ENCODE measurements at places on chromosomes 5 and 9.

DNA sequence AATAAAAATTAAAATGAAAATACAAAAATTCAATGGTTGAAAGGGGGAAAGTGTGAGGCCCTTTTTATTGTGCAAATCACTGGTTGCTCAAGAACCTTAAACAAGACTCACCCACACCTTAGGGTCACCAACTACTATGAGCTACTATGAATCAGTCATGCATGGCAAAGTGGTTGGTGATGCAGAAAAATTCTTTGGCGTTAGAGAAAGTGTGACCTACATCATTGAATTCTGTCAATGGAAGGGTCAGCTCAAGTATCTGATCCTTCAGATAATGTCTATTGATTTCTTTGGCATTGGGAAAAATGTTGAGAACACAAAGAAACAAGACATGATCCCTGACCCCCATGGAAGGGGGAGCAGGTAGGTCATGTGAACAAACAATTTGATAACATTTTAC, 149.7 kb upstream of the ADCY2 start:
- H3K36me3 ChIP-seq, result no peaks in the 10 kb centered on the region
- H3K4me3 ChIP-seq, result no peak overlapping the region
- H3K27me3 ChIP-seq, result no peaks in the 10 kb centered on the region
- no peak overlapping the region for H3K27ac ChIP-seq

GRCh38 chr5:95786821-95787418, 35.6 kb downstream of the GLRX start:
- H3K36me3 ChIP-seq, result no peaks in the 10 kb centered on the region
- no peak overlapping the region for H3K27ac ChIP-seq
- H3K27me3 ChIP-seq, result no peaks in the 10 kb centered on the region
- no peak overlapping the region for H3K4me3 ChIP-seq
- DNase-seq, result no peak
- H3K4me1 ChIP-seq, result peaks cover 5% of the 10 kb centered on the region

DNA sequence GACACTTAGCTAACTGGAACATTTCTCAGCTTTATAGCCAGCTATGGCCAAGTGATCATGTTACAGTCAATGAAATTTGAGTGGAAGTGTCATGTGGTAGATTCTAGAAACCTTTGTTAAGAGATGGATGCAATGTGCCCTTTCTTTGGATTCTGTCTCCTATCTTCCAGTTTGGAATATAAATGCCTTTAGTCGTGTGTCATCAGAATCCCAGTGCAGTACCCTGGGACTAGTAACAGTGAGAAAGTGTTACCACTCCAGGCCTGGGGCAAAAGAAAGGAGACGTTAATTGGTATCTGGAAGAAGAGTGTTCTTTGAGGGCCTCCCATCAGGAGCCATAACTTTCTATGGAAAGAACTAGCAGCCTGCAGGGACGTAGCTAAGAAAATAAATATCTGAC, 149.6 kb downstream of the SNX18 start:
- no peak overlapping the region for H3K4me3 ChIP-seq
- DNase-seq, result no peak

DNA sequence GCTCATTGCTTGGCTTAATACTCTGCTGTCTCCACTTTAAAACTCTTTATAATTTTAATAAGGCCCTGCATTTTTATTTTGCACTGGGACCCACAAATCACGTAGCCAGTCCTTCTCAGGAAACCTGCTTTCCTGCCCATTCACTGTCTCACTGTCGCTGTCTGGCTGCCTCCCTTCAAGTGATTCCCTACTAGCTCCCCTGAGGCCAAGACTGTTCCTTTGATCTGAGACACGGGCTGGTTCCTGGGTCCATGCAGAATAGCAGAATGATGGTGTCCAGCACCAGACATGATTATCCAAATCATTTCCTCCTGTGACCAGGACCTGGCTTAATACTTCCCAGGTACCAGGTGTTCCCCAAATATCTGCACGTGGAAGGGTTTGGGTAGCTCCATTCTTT, 597.1 kb upstream of the KLF4 start:
- no peaks in the 10 kb centered on the region for H3K36me3 ChIP-seq
- no peak overlapping the region for H3K4me3 ChIP-seq
- H3K27me3 ChIP-seq, result no peaks in the 10 kb centered on the region
- no peaks in the 10 kb centered on the region for H3K4me1 ChIP-seq
- no peak overlapping the region for H3K27ac ChIP-seq
- DNase-seq, result no peak

GRCh38 chr5:54148067-54148845, 162.1 kb downstream of the ARL15 start:
- no peaks in the 10 kb centered on the region for H3K27me3 ChIP-seq
- no peaks in the 10 kb centered on the region for H3K4me1 ChIP-seq
- DNase-seq, result no peak
- no peak overlapping the region for H3K4me3 ChIP-seq
- peaks cover 18% of the 10 kb centered on the region for H3K36me3 ChIP-seq
